ENCODE measurements at places on chromosomes 2 and 18.

GRCh38 chr2:239597216-239597615, 196.4 kb upstream of the HDAC4 start:
- no peak for DNase-seq

GRCh38 chr2:82234283-82234874, 1929.8 kb upstream of the LRRTM1 start:
- DNase-seq, result no peak

DNA sequence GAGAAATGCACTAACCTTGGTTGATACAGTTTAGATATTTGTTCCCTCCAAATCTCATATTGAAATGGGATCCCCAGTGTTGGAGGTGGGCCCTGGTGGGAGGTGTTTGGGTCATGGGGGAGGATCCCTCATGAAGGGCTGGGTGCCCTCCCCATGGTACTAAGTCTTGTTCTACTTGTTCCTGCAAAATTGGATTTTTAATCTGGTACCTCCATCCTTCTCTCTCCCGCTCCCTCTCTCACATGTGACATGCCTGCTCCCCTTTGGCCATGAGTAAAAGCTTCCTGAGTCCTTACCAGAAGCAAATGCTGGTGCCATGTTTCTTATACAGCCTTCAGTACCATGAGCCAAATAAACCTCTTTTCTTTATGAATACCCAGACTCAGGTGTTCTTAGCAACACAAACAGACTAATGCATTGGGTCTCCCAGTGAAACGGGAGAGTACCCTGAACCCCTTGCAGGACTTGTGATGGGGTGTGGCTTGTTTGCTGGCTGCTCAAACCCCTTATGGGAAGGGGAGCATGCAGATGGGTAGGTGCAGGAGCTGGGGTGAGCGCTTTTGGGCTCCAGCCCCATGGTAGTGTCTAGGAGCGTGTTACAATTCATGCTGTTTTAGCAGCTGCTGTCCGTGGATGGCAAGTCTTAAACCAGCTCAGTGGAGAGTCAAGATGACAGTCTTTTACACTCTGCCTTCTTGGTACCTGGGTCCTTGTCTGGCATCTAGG, 27.2 kb downstream of the FAHD2B start:
- no peak for DNase-seq

- no peak for DNase-seq
Observed at GRCh38 chr2:27271631-27272340, 3.4 kb upstream of the DNAJC5G start.

DNA sequence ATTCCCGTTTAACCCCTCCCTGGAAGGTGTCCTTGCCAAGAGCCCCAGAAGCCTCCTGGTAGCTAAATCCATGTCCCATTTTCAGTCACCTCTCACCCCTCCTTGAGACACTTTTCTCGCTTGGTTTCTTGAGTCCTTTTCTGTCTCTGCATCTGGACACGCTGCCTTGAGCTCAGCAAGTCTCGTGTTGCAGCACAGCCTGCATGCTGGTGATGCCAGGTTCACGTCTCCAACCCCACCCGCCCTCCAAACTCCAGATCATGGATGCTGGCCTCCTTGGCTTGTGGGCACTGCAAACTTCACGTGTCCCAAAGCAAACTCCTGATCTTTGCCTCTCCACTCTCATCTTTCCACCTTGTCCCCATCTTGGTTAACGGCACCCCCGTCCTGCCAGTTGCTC, 39.3 kb downstream of the CENPO start:
- no peak for DNase-seq

- no peak for DNase-seq
Observed at GRCh38 chr2:3595404-3595803, 492 bp downstream of the COLEC11 start.

GRCh38 chr18:47915930-47916329, 14.5 kb downstream of the SMAD2 start:
- no peak for DNase-seq

DNA sequence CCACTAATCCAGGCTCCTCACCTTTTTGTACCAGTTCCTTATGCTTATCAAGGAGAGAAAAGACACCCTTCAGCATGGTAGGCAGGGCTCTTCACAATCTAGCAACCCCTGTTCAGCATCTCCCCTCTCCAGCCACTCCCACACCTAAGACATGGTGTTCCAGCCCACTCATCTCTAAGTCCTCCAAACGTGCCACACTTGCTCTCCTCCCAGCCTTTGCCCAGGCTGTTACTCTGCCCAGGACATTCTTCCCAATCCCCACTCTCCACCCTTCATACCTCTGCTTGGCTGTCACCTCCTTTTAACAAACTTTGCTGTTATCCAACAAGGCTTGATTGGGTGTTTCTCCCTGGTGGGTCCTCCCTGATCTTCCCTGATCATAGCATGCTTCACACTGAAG, 270.6 kb upstream of the CHAC2 start:
- DNase-seq, result no peak

DNA sequence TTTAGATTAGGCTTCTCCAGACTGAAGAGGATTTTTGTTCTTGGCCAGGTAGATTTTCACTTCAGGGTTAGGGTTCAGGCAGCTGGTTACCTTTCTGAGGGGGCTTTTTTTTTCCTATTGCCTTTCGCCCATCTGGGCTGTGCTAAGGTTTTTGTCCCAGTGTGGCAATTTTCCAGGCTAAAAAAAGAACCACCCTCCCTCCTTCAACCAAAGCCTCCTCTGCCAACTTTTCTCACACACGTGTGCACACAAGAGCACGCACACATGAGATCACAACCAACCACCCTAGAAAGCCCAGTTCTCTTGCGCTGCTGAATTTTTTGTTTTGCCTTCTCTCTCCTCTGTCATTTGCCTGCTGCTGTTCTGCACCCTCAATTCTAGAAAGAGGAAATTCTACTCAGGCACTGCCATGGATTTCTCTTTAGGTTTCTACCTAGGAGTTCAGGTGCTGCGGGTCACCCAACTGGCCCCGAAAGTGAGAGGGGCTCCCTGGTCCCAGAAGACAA, 8.5 kb upstream of the CXCR4 start:
- DNase-seq, result no peak

GRCh38 chr2:78861546-78861945, 164.0 kb upstream of the REG3G start:
- no peak for DNase-seq

DNA sequence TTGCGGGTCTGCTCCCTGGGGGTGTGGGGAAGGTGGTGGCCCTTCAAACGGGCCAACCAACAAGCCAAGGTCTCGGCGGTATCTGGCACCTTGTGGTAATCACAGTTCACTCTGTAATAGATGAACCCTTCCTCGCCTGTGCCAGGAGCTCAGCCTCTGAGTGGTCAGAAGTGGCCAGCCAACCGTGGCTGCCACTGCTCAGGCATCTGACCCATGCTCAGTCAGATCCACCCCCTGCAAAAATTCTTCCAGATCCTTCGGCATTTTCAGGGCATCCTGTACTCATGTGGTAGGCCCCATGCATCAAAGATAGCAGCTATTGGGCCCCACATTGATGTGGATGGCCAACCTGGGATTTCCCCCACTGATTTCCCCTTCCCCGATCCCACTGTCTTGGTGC, 39.6 kb upstream of the SERPINE2 start:
- DNase-seq, result no peak

DNA sequence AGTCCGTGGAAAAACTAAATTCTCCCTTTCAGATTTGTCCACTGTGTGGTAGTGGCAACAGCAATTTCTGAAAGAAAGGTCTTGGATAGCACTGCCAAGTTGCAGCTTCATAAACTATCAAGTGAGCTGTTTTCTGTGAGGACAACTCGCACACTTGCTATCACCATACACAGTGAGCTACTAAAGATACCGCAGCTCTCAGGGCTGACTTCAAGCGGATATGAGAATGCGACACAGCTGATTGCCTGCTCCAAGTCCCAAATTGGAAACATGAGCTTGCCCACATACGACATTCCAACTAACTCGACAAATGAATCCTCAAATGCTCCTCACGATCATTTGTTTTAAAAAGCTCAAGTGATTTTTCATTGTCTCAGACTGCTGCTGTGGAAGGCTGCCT, 46.2 kb downstream of the E2F6 start:
- DNase-seq, result no peak

DNA sequence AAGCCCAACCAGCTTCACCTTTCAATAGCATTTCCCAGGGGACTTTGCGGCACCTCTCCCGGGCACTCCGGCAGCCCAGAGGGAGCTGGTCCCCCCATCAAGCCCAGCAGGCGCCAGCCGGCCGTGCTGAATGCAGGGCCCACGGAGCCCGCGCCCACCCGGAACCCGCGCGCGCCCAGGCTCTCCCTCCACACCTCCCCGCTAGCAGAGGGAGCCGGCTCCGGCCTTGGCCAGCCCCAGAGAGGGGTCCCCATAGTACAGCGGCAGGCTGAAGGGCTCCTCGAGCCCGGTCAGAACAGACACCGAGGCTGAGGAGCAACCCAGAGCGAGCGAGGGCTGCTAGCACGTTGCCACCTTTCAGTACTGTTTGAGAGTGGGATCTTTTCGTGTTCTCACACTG, 300.8 kb downstream of the DSEL start:
- no peak for DNase-seq

- DNase-seq, result no peak
Observed at GRCh38 chr2:188046437-188046836, 245.2 kb upstream of the GULP1 start.

- DNase-seq, result no peak
Observed at GRCh38 chr2:216819055-216819454, 40.8 kb downstream of the TNP1 start.
